ENCODE measurements at places on chromosomes 7 and 10.

DNA sequence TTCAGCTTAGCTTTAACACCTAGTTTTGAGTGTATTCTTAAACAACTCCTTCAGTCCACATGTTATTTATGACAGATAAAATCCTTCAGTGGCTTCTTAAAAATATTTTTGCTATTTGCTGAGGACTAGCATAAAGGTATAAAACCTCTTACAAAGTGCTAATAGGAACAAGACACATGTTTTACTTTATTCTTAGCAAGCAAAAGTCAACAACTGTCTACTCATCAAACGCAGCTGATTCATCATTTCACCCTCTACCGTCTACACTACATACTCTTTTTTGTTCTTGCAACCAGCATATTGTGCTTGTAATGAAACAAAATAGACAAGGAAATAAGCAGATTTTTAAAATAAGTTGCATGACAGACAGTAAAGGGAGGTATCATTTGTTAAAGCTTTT lies 319.7 kb downstream of the SNX13 start:
- DNase-seq = no peak

GRCh38 chr7:96266015-96266414 lies 55.9 kb downstream of the SLC25A13 start:
- DNase-seq = no peak

DNA sequence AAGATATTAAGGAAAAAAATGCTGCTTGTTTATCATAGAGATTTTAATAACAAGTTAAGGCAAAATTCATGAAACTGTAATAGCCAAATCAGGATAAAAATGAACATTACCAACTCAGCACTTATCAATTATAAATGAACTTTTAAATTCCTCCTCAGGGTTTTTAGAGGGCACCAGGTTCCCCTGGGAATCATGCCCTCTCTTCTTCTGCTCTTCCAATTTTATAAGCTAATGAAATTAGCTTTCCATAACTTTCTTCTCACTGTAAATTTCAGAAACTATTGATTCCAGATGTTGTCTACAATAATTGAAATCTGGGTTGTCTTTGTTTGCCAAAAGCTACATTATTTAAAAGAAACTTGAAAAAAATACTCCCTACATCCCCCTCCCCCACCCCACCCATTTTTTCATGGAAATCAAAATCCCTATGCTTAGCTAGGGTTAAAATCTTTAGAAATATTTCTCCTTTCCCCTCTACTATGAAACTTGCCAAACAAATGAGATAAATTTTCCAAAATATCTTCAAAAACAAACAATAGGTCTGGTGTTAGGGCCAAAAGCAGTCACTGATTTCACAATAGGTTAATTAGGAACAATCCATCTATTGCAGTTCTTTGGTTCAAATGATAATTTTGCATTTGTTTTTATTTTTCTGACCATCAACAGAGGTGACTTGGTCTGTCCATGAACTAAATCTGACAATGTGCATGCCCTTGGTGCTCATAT lies 187.7 kb downstream of the DOCK4 start:
- DNase-seq = no peak

GRCh38 chr7:34123316-34123715 lies 218.0 kb downstream of the BMPER start:
- no peak for DNase-seq

DNA sequence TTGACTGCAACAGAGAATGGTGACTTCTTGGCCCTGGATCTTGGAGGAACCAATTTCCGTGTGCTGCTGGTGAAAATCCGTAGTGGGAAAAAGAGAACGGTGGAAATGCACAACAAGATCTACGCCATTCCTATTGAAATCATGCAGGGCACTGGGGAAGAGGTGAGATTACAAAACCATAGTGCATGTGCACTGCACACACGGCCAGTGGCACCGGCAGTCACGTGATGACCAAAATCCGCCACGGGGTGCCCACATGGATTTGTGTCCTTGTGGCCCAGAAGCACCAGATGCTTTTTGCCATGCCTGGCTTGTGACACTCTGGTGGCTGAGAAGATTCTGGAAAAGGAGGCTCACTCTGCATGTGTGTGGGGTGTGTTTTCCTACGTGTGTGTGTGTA lies 32.4 kb downstream of the TACR2 start:
- no peak for DNase-seq

GRCh38 chr7:100221767-100222444 lies 2.2 kb downstream of the PVRIG start:
- no peak for DNase-seq

- no peak for DNase-seq
These were observed 92.0 kb upstream of the CARD11 start for GRCh38 chr7:3135626-3136025.

DNA sequence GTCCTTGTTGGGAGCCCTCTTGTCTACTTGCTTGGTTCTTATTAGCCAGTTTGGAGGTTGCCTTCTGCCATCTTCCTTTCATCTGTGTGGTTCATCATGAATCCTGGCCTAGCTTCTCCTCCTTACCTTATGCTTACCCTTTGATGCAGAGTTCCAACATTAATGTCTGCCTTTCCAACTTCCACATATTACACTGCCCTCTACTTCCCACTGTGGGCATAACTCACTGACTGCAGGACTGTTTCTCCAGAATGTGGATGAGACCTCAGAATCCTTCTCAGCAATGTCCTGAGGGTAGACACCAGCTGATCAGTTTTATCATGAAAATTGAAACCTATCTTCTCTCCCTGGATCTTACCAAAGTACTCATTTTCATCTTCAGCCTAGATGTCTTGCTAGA lies 491.0 kb downstream of the LRMDA start:
- no peak for DNase-seq

GRCh38 chr7:20310963-20311742 lies 19.5 kb upstream of the ITGB8 start:
- no peak for DNase-seq

- DNase-seq = no peak
These were observed 1674.9 kb downstream of the REEP3 start for GRCh38 chr10:65196111-65196510.

DNA sequence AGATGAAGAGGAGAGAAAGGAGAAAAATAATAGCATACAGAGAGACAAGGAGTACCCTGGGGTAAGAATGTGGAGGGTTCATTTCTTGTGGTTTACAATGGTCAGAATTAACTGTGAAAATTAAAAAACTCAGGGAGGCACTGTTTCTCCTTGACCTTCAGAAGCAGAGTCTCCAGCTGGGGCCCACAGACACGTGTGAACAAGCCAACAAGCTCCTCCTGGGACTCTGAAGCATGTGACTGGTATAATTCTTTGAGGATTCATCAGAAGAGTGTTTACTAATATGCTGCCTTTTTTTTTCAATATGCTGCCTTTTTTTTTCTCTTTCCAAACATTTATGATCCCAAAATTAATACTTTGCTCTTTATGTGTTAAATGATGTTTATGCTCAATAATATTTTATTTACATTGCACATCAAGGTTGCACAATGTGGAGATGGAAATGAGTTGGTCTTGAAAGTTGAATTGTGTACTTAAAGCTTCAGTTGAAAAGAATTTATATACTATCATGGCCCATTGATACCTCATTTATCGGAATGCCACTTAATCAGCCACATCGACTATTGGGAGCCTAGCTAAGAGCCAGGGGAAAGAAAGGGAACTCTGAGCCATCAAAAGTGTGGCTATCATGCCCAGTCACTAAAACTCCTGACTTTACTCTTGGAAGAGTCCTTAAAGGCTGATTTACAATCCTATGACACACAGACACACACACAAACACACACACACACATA lies 134.7 kb upstream of the RHOBTB1 start:
- DNase-seq = no peak

GRCh38 chr7:2307690-2308107 lies 6.5 kb downstream of the SNX8 start:
- no peak for DNase-seq

DNA sequence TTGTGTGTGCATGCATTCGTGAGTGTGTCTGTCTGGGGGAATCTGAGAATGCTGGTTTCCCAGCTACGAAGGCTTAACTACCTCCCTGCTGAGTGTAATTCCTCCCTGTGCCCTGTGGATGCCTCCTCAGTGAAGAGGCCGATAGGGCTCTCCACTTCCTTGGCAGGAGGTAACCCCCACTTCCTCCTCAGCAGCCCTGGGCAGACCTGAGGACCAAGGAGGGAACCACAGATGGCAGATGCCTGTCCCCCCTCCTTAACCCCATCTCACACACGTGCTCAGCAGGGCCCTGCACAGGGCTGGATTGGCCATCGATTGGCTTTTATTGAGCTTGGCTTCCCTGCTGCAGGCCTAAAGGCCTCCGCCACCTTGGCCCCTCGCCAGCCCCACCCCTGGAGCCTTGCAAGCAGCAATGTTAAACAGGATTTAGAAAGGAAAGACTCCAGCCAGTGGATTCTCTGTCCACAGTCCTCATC lies 45.6 kb upstream of the LRRC4 start:
- DNase-seq = no peak

- DNase-seq = no peak
These were observed 231.3 kb downstream of the MDFIC start for GRCh38 chr7:115153176-115153575.

DNA sequence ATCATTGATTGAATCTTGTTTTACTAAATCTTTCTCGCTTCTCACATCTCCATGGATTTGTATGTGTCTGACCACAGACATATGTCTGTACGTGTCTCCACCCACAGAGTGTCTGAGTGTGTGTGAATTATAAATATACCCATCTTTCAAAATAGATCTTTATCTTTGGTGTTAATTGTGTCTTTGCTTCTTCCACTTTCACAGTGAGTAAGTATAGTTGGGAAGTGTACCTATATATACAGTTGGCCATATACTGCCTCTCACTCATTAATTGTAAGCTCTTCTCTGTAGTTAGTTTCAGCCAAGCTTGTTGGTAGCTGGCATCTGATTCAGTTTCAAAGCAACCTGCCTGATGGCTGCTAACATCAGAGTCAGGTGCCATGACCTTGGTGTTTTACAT lies 18.4 kb downstream of the EEPD1 start:
- no peak for DNase-seq

DNA sequence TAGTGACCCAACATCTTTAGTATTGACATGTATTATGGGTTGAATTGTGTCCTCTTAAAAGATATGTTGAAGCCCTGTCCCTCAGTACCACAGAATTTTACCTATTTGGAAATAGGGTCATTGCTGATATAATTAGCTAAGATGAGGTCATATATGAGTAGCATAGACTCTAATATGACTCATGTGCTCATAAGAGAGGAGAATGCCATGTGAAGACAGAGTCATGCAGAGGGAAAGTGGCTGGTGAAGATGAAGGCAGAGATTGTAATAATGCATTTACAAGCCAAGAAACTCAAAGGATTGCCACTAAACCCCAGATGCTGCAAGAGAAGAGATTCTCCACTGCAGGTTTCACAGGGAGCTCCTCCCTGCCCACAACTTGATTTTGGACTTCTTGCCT lies 496.4 kb downstream of the KIF20B start:
- no peak for DNase-seq

DNA sequence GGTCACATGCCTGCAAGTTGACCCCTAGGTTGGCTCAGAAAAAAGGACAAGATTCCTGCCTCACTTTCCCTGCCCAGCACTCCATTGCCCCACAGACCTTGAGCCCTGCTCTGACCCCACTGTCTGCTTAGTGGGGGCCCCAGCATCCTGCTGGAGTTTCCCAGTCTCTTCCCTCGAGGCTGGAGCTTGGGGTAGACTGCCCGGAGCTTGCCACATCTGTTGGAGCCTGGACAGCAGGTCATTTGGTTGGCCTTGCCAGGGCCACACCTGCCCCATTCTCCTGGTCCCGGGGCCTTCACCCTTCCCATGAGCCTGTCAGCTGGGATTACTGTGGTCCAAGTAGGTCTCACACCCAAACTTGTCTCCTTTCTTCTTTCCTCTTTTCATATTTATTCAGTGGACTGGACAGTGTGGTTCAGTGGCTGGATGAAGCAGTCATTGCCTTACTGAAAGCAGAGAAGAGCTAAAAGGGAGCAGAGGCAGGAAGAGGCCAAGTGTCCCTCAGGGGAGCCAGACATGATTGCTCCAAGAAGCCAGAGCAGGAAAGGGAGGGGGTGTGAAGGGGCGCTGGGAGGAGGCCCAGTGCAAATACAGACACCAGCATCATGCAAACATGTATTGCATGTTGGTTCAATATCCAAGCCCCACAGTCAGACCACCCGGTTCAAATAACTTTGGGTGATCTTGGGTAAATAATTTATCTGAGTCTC lies 56.2 kb upstream of the CACUL1 start:
- no peak for DNase-seq

DNA sequence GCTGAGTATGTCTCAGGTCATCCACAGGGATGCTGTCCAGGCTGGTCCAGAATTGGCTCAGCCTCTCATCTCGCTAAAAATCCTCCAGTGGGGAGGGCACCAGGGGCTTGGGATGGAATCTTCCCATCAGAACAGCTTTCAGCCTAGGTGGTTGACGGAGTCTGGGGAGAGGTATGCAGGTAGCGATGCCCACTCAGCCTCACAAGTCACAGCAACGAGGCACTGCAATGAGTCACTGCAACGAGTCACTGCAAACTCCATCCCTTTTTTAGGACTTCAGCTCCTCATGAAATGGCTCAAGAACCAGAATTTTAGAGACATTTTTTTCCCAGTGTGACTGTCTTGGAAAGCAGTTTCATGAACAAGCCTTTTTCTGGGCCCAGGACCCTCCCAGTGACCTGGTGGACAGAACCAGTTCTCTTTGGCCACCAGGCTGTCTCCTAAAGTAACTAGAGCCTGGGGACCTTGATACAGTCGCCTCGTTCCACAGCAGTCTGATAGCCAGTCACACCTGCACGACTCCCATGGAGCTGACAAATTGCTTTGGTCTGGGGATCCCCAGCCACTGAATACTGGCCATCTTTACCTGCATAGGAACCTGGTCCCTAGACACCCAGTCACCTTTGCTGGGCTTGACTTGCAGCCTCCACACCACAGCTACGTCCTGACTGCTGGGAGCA lies 41.3 kb upstream of the PPP2R2D start:
- DNase-seq = no peak

- DNase-seq = no peak
These were observed 20.7 kb downstream of the AVL9 start for GRCh38 chr7:32515890-32516550.

DNA sequence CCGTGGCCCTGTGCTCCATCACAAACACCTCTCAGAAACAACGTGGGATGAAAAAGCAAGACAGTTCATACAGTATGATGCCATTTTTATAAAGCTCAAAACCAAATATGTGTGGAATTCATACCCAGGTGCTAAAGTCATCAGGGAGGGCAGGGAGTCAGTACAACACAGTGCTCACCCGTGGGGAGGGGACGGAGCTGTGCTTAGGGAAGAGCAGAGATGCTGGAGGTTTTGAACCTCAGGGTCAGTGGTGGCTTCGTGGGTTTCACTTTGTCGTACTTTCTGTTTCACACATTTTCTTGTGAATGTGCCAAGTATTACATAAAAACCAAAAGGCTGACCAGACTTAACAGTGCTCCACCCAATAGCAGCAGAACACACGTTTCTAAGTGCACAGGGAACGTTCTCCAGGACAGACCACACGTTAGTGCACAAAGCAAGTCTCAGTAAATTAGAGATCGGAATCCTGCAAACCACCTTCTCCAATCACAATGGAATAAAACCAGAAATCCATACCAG lies 21.2 kb downstream of the ZMIZ2 start:
- DNase-seq = no peak

- DNase-seq = no peak
These were observed 19.3 kb upstream of the TSPAN13 start for GRCh38 chr7:16734148-16734726.

Data from CD4-positive, alpha-beta T cell (primary cell).